CD4-positive, alpha-beta T cell (primary cell): ENCODE measurements at places on chromosomes 16 and 17.

DNA sequence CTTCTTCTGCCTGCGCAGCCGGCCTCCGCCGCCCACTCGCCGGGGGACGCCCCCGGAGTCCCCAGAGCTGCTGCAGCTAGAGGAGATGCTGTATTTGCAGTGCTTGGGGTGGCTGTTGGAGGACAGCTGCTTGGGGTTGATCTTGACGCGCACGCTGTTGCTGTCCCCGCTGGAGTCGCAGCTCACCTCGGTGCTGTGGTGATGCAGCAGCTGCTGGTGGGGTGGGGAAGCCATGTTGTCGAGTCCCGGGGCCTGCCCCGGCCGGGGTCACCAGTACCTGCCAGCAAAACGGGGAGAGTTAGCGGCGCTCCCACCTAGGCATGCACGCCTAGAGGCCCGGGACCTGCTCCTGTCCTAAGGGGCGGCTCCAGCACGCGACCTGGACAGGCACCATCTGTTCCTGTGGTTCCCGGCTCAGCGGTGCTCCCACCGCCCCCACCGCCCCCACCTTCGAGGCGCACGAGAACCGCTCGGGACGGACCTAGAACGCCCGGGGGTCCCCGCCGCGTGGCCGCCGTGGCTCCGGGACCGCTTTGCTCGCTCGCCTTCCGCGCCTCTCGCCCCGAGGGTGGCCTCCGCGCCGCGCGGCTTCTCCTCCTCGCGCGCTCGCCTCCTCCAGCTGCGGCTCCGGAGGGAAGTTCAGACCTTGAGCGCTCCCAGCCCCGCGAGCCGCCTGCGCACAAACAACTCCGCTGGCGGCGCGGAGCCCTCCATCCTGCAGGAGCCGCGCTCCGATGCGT, 863 bp downstream of the ADCY9 start:
- peak; percentile 24 for DNase-seq

DNA sequence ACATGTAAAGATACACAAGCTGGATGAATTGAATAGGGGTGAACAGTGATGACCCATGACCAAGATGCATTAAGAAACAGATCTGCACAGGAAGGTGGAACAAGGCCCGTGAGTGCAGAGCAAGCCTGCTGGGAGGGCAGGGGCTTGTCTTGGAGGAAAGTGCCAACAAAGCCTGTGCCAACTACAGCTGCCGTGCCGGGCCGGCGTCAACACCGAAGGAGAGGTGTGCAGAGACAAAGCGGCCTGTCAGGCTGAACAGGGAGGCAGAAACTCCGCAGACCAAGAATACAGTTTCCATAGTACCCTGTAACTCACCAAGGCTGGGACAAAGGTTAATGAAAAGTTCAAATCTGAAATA, 46.7 kb downstream of the ANKRD11 start:
- no peak for DNase-seq

DNA sequence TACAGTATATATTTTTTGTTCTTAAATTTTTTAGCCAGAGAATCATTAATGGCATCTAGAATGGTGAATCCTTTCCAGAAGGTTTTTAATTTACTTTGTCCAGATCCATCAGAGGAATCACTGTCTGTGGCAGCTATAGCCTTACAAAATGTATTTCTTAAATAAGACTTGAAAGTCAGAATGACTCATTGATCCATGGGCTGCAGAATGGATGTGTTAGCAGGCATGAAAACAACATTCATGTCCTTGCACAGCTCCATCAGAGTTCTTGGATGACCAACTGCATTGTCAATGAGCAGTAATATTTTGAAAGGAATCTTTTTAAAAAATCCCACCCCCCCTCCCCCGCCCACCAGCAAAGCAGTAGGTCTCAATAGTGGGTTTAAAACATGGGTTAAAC, 51.4 kb downstream of the CACNG1 start:
- DNase-seq, result no peak

DNA sequence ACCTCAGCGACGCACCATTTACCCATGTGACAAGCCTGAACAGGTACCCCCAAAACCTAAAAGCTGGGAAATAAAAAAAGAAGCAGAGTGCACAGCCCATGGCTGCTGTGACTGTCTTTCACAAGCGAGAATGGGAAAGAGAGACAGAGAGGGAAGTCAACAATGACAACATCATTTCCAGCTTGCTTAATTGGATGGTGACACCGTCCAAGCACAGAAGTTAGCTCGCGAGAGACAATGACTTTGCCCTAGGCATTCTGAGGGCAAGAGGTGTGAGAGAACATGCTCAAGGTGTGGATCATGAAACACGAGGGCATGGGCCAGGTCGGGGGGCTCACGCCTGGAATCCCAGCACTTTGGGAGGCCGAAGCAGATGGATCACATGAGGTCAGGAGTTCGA, 19.3 kb upstream of the NSMCE1 start:
- no peak for DNase-seq

GRCh38 chr16:80319181-80319580, 221.6 kb upstream of the DYNLRB2 start:
- DNase-seq, result no peak

- DNase-seq, result peak; percentile 53
These were observed 1.6 kb downstream of the HOXB2 start for GRCh38 chr17:48543107-48543853.

GRCh38 chr17:44628243-44629188, 27.8 kb upstream of the MEIOC start:
- DNase-seq, result no peak

DNA sequence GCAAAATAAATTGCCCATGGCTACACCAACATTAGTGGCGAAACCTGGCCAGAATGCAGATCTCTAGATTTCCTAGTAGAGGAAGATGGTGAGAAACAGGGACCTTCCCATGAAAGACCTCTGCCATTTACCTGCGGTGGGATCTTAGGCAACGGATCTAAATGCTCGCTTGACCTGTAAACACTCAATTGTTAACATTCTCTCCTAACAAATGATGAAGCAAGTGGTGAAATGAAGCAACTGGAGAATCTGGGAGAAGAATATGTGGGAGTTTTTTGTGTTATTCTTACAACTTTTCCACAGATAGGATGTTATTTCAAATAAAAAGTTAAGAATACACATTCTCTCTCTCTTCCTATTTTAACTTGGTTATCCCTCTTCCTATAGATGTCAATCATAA, 56.6 kb downstream of the SMG6 start:
- no peak for DNase-seq

- DNase-seq, result no peak
These were observed at the start of gene TEX19 for GRCh38 chr17:82358465-82359350. TEX19 (plus strand) TSS chr17:82359247; CDS start chr17:82362151, 2,904 bp downstream.

GRCh38 chr17:35235917-35236316, 7.0 kb upstream of the SLFN5 start:
- DNase-seq, result no peak

GRCh38 chr16:51141106-51141505, 10.0 kb downstream of the SALL1 start:
- no peak for DNase-seq

DNA sequence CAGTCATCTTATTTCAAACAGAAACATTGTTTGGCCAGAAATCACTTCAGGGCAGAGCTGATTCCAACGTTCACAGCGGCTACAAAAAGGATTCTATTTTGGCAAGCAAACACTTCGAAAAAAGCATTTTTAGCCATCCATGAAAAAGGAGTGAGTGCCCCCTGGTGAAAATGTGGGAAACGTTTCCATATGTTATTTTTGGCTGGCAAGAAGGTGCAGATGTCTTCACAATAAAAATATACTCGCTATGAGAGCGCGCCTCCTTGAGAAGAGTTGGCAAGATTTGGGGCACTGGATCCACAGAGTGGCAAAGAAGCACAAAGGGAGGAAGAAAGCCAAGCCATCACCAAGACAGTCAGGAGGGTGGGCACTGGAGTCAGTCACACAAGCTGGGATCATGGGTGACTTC, 191.1 kb downstream of the CHD9NB start:
- no peak for DNase-seq

DNA sequence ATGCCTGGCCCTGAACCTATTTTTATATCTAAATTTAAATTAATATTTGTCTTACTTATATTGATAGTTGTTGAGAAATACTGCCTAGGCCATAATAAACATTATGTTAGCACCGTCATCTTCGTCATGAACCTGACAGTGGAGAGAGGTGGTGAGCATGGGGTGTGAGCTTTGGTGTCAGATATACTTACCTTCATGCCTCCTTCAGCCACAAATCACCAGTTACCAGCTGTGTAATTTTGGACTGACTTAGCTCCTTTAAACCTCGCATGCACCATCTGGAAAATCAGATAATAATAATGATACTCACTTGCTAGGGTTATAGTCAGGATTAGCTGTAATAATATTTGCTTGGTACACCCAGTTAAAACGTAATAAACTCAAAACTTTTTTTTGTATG, 35.0 kb downstream of the SNX29 start:
- no peak for DNase-seq

DNA sequence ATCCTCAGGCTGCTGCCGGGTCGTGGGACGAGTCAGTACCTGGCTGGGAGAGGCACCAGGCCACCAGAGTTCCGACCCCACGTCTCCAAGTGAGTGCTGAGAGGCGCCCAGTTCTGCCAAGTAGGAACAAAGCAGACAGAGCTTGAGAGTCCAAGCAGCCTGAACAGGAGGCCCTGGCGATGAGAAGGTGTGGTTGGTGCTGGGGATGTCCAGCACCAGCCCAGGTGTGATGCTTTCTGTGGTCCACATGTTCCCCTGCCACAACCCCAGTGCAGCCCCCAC, 10.8 kb downstream of the TAX1BP3 start:
- DNase-seq, result no peak
